Right lobe of liver (tissue), 6 donors: ENCODE measurements at places on chromosomes 1 and 21. TPM values are rescaled to one million over a fixed set of nuclear protein-coding genes. Genes with fewer than 3 reads are reported as not detected.
A peak's percentile ranks its signal among the peaks of the same experiment; 100 is the strongest.

- DNase-seq: no peak
- H3K27ac ChIP-seq: no peak overlapping the region
- H3K36me3 ChIP-seq: no peaks in the 10 kb centered on the region
- no peaks in the 10 kb centered on the region for H3K4me1 ChIP-seq
Observed at GRCh38 chr1:38123356-38124135, 77.0 kb upstream of the POU3F1 start.

- no peak for DNase-seq
- no peaks in the 10 kb centered on the region for H3K27me3 ChIP-seq
- H3K4me1 ChIP-seq: no peaks in the 10 kb centered on the region
- H3K4me3 ChIP-seq: no peak overlapping the region
- H3K36me3 ChIP-seq: no peaks in the 10 kb centered on the region
- no peak overlapping the region for H3K27ac ChIP-seq
Observed at GRCh38 chr1:173301507-173301906, 94.4 kb upstream of the TNFSF4 start.

DNA sequence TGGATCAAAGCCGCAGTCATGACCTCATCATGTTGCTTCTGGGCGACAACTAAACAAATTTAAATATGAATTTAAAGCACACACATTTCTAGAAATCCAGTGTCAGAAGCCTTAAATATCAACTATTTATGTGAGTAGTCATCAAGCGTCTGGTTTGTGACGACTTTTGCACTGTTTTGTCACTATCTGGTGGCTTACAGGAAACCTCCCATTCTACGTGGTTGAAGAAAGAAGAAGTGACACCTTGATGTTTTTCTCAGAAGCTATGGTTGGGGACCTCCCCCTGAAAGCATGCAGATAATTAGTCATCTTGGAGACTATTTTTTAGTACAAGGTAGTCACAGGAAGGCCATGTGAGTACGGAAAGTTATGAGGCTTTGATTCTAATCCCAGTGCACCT lies 58.5 kb downstream of the TENT5C start:
- H3K4me3 ChIP-seq: no peak overlapping the region
- peaks cover 8% of the 10 kb centered on the region for H3K4me1 ChIP-seq
- H3K27ac ChIP-seq: no peak overlapping the region
- no peak for DNase-seq

DNA sequence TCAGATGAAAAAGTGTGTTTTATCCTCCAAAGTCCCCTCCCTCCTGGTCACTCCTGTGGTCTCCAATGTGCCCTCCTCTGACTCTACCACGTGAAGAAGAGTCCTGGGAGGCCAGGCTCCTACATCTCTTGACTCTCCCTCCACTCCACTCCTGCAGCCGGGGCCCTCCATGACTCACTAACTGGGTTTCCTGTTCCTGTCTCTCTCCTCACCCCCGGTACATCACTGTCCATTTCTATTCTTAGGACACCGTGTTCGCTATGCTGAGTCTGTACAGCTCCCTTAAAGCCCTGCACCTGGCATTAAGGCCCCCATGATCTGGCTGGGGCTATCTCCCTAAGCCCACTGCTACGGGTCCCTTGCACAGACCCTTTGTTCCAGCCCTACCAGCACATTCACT lies 93.4 kb downstream of the BCAR3 start:
- no peak overlapping the region for H3K27ac ChIP-seq
- H3K4me3 ChIP-seq: no peak overlapping the region
- no peak for DNase-seq
- H3K4me1 ChIP-seq: peaks cover 33% of the 10 kb centered on the region
- H3K27me3 ChIP-seq: no peaks in the 10 kb centered on the region

DNA sequence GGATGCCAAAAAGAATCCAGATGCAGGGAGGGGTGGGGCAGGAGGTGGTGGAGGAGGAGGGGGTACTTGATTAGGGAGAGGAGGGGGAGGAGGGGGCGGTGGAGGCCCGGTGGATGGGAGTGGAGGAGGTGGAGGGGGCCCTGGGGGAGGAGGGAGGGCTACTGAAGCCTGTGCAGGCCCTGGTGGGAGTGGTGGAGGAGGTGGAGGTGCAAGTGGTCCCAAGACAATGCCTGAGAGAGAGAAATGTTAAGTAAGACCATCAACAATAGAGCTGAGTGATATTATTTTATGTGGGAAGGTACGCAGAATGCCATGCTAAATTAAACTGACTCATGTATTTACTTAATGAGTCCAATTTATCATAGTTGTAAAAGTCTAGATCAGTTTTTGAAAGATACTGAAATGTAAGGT lies 86.8 kb upstream of the LBR start:
- H3K4me3 ChIP-seq: no peak overlapping the region
- no peak overlapping the region for H3K27ac ChIP-seq
- H3K36me3 ChIP-seq: no peaks in the 10 kb centered on the region

The G0S2 gene
- 36.9 TPM for total RNA-seq

DNA sequence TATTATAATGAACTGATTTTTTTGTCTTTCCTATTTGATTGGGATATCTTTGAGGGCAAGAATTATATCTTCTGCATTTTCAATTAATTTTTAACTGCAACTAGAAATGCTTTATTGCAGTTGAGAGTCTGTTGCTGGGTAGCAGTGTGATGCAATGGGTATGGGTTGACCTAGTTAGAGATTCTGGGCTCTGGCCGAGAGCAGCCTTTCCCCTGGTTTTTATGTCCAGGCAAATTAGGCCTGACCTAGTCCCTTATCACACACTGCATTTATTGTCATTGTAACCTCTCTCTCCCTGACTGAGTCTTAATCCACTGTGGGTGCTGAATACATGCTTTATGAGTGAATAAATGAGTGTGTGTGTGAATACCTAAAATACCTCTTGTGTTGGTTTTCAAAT lies 206.4 kb upstream of the PTGFR start:
- no peaks in the 10 kb centered on the region for H3K36me3 ChIP-seq
- H3K27me3 ChIP-seq: no peaks in the 10 kb centered on the region
- peaks cover 6% of the 10 kb centered on the region for H3K4me1 ChIP-seq
- H3K27ac ChIP-seq: peak overlapping the region; percentile 56

DNA sequence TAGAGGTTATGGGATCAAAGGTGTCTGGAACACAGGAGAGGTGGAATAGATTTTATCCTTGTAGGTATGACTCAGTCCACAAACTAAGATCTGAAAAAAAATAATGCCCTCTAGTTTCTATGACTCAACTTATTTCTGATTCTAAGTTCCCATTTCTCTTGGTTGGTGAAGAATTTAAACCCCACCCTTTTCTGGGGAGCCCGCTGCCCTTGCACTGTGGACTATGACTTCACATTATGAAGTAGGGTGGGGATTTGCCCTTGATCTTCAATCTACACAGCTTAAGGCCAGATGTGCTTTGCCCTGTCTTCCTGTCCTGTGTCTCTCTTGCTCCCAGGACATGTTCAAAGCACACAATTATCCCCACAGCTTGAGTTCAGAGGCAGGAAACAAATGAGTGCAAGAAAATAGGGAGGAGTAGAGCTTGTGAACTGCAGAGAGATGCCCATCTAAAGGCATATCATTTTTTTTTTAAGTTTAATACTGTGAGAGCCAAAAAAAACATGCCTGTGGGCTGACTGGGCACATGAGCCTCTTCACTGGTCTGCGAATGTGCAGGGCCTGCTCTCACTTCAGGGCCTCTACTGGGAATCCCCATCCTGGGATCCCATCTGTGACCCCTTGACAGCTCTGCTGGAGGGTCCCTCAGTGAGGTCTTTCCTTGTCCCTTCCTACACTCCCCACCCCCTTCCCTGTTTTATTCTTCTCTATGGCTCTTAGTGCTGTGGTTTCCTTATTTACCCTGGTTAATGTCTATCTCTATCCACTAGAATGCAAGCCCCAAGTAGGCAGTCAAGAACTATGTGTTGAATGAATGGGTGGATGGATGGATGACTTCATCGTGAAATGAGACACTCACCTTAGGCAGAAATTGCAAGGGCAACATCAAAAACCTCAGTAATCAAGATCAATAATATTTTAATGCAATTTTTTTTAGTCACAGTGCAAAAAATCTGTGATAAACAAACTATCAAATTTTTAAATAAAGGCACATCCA lies 61.5 kb downstream of the CD58 start:
- H3K36me3 ChIP-seq: no peaks in the 10 kb centered on the region
- no peaks in the 10 kb centered on the region for H3K4me1 ChIP-seq
- H3K27me3 ChIP-seq: no peaks in the 10 kb centered on the region
- no peak for DNase-seq
- peak overlapping the region; percentile 28 for H3K27ac ChIP-seq
- H3K4me3 ChIP-seq: no peak overlapping the region

GRCh38 chr1:216765346-216766300 lies 42.4 kb upstream of the ESRRG start:
- no peak overlapping the region for H3K27ac ChIP-seq
- no peak overlapping the region for H3K4me3 ChIP-seq
- no peak for DNase-seq
- H3K36me3 ChIP-seq: no peaks in the 10 kb centered on the region
- no peaks in the 10 kb centered on the region for H3K4me1 ChIP-seq

DNA sequence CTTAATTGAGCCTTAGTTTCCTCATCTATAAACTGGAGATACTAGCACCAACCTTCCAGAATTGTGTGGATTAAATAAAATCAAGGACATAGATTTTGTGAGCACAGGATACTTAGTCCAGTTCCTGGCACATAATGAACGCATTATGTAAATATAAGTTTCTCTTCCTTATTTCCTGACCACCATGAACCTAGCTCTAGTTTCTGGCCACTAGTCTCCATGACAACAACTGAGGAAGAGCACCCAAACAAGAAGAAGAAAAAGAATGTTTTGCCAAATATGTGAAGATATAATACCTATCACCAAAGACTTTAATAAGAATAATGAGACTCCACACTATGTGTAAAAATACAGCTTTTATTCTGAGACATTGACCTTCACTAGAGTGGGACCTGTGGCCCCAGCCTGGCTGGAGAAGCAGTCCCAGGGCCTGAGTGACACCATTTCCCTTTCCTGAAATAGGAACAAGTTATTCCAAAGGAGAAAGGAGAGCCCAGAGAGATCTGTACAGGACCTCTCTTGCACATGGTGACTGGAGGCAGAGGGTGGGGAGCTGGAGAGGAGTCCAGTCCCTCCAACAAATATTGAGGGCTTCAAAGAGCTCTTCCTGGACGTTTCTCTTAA lies 940 bp upstream of the USF1 start:
- DNase-seq: no peak
- H3K4me1 ChIP-seq: no peaks in the 10 kb centered on the region
- no peaks in the 10 kb centered on the region for H3K27me3 ChIP-seq
- peaks cover 17% of the 10 kb centered on the region for H3K36me3 ChIP-seq
- H3K4me3 ChIP-seq: peak overlapping the region; percentile 94
- H3K27ac ChIP-seq: peak overlapping the region; percentile 94

DNA sequence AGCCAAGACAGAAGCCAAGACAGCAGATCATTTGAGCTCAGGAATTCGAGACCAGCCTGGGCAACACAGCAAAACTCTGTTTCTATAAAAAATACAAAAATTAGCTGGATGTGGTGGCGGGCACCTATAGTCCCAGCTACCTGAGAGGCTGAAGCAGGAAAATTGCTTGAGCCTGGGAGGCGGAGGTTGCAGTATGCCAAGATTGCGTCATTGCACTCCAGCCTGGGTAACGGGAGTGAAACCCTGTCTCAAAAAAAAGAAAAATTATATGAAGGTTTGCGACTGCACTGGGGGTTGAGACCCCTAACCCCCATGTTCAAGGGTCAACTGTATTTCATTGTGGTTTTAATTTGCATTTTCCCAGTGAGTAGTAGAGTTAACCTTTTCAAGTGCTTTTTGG lies 16.3 kb downstream of the RNF11 start:
- H3K4me3 ChIP-seq: no peak overlapping the region
- no peak overlapping the region for H3K27ac ChIP-seq
- no peaks in the 10 kb centered on the region for H3K4me1 ChIP-seq
- DNase-seq: no peak

The ATP6V1G3 gene
- not detected for total RNA-seq

DNA sequence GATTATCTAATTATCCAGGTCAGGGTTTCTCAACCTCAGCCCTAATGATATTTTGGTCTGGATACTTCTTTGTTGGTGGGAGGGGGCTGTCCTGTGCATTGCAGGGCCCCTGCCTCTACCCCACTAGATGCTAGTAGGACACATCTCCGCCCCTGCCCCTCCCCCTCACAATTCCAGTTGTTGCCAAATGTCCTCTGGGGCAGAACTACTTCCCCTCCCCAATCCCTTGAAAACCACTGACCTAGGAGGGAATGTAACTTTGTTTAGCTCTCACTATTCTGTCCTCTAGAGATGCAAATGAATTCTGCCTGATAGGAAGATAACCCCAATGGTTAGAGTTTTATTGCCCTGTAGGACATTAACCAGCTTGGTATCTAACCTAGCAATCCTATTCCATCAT lies 8.1 kb downstream of the CACNA1S start:
- no peak overlapping the region for H3K4me3 ChIP-seq
- H3K27me3 ChIP-seq: no peaks in the 10 kb centered on the region
- H3K27ac ChIP-seq: no peak overlapping the region
- no peaks in the 10 kb centered on the region for H3K36me3 ChIP-seq

The TEDDM1 gene
- not detected for total RNA-seq

The C1orf87 gene
- total RNA-seq: not detected

The VSIG8 gene
- total RNA-seq: not detected

- H3K27me3 ChIP-seq: no peaks in the 10 kb centered on the region
- H3K36me3 ChIP-seq: no peaks in the 10 kb centered on the region
- H3K27ac ChIP-seq: no peak overlapping the region
- DNase-seq: no peak
- H3K4me1 ChIP-seq: no peaks in the 10 kb centered on the region
- H3K4me3 ChIP-seq: no peak overlapping the region
Observed at GRCh38 chr1:167312871-167313270, 92.2 kb downstream of the POU2F1 start.

The SPRR4 gene
- total RNA-seq: not detected

DNA sequence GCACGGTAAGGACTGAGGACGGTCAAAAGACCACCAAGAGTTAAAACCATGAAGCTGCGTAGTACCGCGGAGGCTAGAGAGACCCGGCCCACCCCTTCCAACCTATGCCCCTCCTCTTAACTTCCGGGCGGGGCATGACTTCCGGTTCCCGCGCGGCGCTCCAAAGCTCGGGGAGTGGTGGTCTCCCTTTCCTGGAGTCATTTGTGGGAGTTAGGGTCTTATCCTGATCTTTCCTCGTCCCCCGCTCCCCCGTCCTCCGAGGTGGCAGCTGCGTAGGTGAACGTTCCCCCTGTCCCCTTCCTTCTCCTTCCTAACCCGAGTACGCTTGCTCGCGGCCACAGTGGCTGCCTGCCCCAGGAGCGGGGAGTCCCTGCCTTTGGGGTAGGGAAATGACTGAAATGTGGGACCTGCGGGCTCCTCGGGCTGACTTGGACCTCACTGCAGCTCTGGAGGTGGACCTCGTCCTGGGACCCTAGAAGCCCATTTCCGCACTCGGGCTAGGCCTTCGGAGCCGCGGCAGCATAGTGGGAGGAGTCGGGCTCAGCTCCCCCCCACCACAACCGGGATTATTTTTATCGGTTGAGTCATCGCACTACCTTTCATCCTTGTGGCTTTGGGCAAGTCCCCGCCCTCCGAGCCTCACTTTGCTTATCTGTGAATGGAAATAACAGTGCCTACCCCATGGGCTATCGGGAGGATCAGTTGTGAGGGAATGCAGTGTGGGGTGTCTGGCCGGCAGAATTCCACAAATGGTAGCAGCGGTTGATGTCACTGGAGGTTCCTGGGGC lies 24.1 kb downstream of the CELA3A start:
- H3K36me3 ChIP-seq: peaks cover 3% of the 10 kb centered on the region
- H3K4me3 ChIP-seq: peak overlapping the region; percentile 98
- H3K27ac ChIP-seq: peak overlapping the region; percentile 93
- H3K4me1 ChIP-seq: no peaks in the 10 kb centered on the region
